D721Med (cell line): ENCODE measurements at places on chromosomes 2 and 18.

- no peak for DNase-seq
Measured at GRCh38 chr2:27071990-27072830, 756 bp upstream of the OST4 start.

GRCh38 chr2:159968279-159968900 lies 94.0 kb downstream of the PLA2R1 start:
- DNase-seq = peak; percentile 14

DNA sequence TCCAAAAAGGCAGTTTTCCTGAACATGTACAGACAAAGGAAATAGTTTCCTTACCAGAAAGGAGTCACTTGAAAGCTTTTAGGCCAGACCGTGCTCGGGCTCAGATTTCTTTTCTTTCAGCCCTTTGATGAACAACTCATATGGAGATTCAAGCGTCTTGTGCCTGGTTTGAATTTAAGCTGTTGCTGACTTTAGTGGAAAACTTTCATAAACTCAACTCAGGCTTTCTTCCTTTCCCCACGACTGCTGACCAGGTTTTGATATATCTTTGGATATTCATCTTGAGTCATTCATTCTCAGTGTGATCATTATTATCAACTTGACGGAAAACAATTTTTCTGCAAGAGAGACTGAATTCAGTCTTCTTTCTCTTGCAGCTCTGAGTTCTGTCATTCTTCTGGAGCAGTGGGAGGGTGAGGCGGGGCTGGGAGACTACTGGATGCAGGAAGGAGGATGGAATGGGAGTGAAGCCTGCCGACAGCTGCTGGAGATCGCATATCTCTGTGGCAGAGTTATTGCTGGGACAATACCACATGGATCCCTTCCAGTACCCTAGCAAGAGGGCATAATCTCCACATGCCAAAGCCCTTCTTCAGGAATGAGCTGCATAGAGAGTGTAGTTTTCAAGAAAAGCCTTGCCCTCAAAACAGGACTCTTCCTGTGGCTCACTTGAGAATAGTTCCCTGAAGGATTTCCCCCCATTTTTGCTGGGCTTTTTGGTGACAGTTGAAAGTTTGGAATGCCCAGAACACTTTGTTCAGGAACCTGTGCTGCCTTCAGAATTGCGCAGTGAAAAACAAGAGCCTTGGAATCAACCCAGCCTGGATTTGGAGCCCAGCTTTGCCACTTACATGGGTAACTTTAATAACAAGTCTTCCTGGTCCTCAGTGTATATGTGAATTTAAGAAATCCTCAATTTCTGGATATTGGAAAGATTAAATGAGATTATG lies 364.4 kb downstream of the ZNF521 start:
- DNase-seq = no peak

GRCh38 chr2:70005752-70006446 lies 44.5 kb upstream of the ASPRV1 start:
- no peak for DNase-seq

- DNase-seq = no peak
Measured at GRCh38 chr18:71136487-71136886, 847.6 kb downstream of the SOCS6 start.

- DNase-seq = no peak
Measured at GRCh38 chr2:62570861-62571698, 65.1 kb upstream of the TMEM17 start.

- no peak for DNase-seq
Measured at GRCh38 chr2:216740557-216741222, 45.3 kb upstream of the IGFBP5 start.

DNA sequence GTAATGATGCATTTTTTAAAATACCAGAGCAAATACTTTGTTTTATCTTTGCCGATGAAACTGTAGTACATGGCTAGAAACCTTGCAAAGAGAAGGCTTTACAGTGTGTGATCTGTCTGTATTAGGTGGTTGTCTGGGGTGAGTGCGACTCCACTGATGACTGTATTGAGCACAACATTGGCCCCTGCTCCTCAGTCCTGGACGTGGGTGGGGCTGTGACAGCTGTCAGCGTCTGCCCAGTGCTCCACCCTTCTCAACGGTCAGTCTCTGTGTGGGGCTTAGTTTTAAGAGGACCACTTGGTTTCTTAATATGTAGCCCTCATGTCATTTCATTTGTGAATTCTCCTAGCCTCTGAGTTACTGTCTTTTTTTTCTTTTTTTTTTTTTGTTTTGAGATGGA lies 17.4 kb upstream of the MOCOS start:
- DNase-seq = no peak

DNA sequence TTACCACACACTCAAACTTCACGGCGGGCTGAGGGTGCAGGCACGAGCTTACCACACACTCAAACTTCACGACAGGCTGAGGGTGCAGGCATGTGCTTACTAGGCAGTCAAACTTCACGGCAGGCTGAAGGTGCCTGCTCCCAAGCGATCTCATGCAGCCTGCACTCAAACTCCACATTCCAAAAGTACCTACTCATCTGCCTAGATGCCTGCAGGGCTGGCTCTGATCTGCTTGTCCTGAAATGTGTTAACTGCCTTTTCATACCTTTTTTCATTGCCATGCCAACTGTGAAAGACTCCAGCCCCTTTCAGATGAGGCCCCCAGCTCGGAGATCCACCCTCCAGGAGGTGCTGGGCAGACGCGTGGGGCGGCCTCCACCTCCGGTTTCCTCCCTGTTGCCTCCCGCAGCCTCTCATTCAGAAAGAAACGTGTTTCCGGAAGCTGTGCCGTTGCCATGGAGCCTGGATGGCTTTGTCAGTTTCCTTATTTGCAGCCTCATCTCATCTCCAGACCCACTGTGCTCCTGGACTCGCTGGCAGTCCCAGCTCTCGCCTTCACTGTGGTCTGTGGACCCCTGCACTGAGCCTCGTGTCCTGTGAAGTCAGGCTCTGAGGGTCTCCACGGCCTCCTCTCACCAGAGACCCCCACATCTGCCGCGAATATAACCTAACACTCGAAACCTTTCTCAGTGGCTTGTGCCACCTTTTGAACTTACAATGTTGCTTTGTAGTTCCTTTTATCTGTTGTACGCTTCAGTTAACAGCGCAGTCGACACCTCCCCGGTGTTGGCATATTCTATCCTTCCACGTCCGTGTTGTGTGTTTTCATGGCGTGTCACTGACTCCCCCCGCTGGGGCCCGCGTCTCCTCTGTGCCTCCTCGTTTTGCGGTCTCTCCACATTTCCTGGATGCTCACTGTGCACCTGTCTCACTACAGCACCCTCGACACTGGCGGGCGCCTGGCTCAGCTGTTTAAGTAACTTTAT lies 106.1 kb upstream of the ALKAL2 start:
- no peak for DNase-seq

GRCh38 chr2:172639823-172640222 lies 83.9 kb downstream of the PDK1 start:
- DNase-seq = no peak

DNA sequence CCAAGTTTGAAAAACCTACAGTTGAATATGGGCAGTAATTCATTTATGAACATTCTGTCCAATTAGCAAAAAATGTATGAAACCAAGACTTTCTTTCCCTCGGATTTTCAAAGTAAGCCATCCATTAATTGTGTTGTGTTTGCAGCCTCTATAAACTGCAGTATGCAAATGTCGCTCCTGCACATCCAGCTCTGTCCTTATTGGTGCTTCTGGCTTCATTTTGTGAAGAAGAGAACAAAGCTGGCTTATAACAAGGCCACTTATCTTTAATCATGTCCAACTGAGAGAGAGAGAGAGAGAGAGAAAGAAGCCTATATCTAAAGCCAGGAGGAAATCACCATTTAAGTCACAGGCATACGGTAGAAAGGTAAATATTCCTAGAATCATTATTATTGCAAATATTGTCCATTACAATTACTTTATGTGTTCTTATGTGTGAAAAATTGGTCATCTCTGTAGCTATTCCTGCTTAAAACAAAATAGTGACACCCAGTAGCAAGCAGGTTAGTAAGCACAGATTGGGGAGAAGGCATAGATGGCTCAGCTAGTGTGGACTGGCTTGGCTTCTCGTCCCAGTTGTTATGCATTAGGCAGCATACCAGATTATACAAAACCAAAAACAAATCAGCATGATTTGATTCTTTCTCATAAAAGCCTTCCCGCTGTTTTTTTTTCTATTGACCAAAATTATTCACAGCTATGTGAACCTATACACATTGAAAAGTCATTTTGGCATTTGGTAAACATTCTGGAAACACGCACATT lies 726.4 kb upstream of the SOX11 start:
- no peak for DNase-seq

GRCh38 chr18:12554796-12555388 lies 103.0 kb downstream of the SPIRE1 start:
- DNase-seq = no peak

GRCh38 chr2:211867845-211868451 lies 670.7 kb downstream of the ERBB4 start:
- no peak for DNase-seq

- DNase-seq = no peak
Measured at GRCh38 chr2:134137182-134137611, 116.7 kb upstream of the MGAT5 start.

DNA sequence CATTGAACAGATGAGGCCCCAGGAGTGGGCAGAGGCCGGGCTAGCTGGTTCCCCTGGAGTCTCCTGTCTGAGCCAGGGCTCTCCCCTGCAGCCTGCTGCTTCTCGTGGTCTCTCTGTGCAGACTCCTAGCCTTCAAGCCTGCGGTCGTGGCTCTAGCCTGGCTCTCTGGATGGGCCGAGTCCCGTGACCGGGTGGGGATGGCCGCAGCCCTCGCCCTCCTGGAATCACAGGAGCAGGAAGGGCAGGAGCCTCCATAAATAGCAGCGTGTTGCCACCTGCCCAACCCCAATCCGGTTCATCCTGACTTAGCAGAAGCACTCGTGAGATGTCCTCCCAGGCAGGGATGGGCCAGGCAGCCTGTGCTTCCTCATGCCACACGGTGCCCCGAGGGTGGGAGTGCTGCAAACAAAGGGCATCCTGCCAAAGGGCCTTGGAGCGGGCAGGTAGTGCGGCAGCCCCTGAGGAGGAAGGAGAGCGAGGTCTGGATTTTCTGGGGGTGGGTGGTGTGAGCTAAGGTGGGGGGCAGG lies 43.9 kb downstream of the FOSL2 start:
- no peak for DNase-seq

DNA sequence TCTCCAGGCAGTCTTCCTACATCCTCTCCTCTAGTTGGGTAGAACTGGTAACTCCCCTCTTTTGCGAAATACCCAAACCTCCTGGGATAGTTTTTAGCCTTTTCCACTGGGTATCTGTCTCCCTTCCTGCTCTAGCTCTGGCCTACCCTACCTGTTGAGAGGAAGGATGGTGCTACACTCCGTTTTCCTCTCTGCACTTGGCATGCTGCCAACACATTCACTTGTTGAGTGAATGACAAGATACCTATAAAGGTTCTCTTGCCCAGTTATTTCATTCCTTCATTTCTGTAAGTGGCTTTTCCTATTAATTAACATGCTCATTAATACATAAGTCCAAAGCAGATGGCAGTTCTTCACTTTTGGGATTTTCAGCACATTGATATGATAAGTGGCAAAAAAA lies 293.8 kb downstream of the CNTNAP5 start:
- DNase-seq = no peak
